Fibroblast of lung (primary cell): ENCODE measurements at places on chromosomes 7 and 10.
A peak's percentile ranks its signal among the peaks of the same experiment; 100 is the strongest.

DNA sequence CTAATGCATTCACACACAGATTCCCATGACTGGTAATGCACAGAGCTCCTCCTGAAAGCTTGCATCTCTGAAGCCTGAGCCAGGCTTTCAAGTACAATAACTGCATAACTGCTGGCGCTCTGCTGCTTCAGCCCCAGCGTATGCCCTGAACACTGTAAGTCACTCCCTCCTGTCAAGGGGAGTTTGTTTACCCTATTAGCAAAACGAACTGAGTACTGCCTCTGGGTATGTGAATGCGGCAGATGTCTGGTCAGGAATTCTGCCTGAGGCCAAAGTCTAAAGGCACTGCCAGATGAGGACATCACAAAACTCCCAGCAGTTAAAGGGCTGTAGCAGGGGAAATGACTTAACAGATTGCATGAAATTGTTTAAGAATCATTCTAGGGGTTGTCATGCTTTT lies 97.7 kb downstream of the NRCAM start:
- DNase-seq = peak; percentile 90

- no peak for DNase-seq
These were observed 8.9 kb downstream of the LDB1 start for GRCh38 chr10:102111276-102111675.

- DNase-seq = no peak
These were observed 990.1 kb downstream of the CNTNAP2 start for GRCh38 chr7:147106746-147107145.

DNA sequence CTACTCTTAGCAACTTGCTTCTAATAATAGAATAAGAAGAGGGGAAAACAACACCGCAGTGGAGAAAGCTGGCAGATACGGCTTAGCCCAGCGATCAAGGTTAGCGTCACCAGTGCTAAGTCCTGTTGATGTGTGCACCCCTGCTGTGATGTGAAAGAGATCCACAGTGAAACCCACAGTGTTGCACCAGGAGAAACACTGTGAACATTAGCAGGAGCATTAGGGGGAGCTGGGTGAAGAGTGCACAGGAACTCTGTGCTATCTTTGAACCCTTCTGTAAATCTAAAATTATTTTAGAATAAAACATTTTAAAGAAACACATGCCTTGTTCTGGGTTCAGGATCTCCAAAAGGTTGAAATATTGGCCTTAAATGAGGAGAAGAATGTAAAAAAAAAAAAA lies 154.1 kb upstream of the UNC5B start:
- no peak for DNase-seq

- DNase-seq = peak; percentile 70
These were observed 82.2 kb downstream of the PARD3 start for GRCh38 chr10:34732926-34733325.

DNA sequence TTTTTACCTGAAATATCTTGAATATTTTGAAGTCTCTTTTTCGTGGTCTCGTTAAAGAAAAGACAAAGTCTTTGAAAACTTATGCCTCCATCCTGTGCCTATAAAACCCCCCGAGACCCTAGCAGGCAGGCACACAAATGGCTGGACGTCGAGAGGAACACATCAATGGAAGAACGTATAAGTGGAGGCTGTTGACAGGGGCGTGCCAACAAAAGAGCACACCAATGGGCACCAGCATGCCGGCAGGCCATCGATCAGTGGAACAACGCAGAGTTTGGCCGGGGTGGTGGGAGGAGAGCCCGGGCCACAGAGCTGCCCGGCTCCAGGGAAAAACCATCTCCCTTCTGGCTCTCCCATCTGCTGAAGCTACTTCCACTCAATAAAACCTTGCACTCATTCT lies 24.7 kb downstream of the ENKUR start:
- DNase-seq = no peak

DNA sequence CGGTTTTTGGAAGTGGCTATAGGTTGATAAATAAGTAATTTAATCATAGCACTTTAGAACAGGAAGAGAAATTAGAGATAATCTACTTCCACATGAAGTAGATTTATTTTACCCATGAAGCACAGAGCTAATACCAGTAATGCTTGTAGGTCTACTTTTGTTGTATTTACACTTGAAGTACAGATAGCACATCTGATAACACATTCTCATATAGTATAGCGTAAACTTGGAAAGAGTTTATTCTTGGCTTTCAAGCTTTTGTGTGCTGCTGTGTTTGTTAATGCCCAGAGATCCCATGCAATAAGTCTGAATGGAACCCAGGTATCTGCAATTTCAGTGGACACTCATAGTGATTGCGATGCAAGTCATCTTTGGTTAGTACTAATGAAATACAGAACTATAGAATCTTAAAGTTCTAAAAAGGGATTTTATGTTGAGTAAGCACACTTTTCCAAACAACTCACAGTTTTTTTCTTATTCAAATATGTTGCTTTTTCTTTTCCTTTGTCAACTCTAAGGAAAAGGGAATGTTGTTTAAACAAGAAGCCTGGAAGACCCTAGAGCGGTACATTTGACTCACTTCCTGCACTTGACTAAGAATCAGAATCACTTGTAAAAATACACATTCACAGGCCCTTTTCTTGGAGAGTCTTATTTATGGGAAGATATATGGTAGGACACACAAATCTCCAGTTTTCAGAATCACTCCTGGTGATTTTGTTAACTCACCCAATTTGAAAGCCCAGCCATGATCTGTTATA lies 105.8 kb downstream of the GNAI1 start:
- peak; percentile 23 for DNase-seq

DNA sequence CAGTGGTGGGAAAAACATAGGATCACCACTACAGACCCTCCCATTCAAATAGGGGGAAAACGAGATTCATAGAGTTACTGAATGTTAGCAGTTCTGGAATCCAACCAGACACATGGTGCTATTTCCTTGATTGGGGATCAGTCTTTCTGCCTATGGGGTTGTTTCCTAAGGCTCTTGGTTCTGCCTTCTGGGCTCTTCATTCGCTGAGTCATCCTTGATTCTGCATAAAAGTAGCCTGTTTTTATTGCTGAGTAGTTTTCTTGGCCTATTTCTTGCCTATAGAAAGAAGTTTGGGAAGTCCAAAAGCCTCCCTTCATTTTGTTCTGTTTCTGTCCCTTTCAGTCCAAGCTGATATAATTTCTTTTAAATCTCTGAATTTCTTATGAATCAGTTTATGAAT lies 99.3 kb upstream of the OIT3 start:
- peak; percentile 41 for DNase-seq

DNA sequence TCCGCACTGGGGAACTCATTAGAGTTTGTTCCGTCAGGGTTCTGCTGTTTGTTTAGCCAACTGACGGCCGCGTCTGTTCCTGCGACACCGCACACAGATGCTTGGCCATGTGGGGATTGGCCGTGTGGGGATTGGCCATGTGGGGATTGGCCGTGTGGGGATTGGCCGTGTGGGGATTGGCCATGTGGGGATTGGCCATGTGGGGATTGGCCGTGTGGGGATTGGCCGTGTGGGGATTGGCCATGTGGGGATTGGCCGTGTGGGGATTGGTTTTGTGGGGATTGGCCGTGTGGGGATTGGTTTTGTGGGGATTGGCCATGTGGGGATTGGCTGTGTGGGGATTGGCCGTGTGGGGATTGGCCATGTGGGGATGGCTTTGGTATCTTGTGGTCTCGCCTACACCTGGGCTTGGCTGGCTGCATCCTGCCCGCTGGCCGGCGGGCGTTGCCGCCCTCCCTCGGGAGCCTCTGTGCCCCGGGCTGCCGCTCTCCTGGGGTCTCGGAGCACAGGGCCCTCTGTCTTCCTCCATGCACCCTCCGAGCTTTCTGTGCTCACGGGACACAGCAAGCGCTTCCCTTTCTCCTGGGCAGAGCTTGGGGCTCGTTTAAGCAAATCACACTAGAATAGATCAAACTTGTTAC lies 62.5 kb downstream of the NKX6-2 start:
- no peak for DNase-seq

- no peak for DNase-seq
These were observed 19.8 kb upstream of the C10orf67 start for GRCh38 chr10:23364378-23364777.

- DNase-seq = peak; percentile 32
These were observed 34.7 kb downstream of the MRPS24 start for GRCh38 chr7:43834463-43835251.

DNA sequence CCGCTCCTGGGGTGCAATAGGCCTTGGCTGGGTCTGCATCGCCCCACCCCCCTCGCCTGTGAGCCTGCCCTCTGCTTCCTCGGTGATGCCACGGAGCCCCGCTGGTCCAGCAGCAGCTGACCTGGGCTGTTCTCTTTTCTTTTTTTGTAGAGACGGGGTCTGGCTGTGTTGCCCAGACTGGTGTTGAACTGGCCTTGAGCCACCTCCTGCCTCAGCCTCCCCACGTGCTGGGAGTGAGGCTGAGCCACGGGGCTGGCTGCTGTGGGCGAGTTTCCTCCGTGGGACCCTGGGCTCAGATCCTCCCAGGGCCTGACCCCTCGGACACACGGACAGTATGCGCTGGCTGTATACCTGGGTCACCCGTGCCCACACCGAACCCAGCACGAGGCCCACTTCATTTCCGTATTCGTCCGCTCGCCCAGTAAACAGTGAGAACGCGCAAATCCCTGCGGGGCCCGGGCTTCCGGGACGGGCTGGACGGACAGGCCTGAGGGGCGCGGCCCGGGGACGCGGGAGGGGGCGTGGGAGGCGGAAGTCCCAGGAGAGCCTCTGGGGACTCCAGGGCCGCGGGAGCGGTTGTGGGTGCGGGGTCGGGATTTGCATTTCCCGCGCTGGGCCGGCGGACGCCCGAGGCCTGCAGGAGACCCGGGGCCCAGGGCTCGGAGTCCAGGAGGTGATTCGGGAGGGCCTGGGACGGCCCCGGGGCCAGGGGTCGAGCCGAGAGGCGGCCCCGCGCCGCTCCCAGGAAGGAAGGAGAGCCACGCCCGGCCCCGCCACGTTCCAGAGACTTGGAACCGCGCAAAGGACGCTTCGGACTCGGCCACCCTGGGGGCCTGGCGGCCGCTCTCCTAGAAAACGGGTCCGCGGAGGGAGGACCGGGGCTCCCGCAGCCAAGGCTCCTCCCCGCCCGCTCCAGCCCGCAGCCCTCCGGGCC lies 57.7 kb upstream of the DNAJB6 start:
- peak; percentile 25 for DNase-seq

- no peak for DNase-seq
These were observed 42.9 kb downstream of the PTPRE start for GRCh38 chr10:127949831-127950230.

GRCh38 chr7:156003220-156004162 lies 191.2 kb upstream of the SHH start:
- no peak for DNase-seq

DNA sequence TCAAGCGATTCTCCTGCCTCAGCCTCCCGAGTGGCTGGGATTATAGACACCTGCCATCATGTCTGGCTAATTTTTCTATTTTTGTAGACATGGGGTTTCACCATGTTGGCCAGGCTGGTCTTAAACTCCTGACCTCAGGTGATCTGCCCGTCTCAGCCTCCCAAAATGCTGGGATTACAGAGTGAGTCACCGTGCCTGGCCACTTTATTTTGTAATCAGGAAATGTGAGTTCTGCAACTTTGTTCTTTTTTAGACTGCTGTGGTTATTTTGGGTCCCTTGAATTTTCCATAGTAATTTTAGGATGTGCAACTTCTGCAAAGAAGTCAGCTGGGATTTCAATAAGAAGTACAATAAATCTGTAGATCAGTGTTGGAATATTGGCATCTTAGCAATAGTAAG lies 96.8 kb downstream of the CYTH3 start:
- DNase-seq = peak; percentile 69

GRCh38 chr10:43314626-43315495 lies 48.0 kb upstream of the RASGEF1A start:
- DNase-seq = no peak

DNA sequence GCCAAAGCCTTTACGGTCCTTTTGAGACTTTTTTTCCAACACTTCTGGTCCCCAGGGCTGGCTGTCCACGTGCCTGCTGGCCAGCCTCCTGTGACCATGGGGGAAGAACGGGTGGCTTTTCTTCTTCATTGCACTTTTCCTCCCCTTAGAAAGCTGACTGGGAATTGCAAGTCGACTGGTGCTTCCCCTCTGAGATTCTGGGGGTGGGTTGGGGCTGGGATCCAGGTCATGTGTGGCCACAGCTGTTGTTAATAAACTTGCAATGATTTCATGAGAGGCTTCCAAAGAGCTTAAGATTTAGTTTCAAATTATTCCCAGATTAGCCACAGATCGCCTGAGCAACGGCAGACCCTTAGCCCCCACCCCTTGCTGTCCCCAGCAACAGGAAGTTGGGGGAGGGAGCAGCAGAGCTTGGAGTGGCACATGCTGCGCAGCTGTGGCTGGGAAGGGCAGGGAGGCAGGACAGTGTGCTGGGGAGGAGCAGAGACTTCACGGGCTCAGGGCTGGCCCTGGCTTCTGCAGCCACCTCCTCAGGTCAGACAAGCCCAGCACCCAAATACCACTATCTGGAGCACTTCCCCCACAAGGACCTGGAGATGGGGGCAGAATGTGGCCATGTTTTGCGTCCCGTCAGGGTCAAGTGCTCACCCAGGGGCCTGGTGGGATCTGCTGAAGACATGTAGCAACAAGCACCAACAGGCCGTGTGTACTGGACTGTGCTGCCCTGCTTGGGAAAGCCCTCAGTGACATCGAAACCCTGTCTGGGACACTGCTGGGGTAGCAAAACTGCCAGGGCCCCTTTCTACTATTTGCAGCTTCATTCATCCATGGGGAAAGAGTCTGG lies 147.1 kb downstream of the RNF216 start:
- DNase-seq = peak; percentile 89

- DNase-seq = peak; percentile 23
These were observed 67.5 kb downstream of the PARP12 start for GRCh38 chr7:139995017-139995915.

GRCh38 chr7:105164751-105165150 lies 150.7 kb downstream of the KMT2E start:
- DNase-seq = no peak

- peak; percentile 99 for DNase-seq
These were observed 22.9 kb upstream of the NANOS1 start for GRCh38 chr10:119006451-119007210.

- DNase-seq = no peak
These were observed 113.0 kb upstream of the DPP6 start for GRCh38 chr7:153939177-153939576.

GRCh38 chr10:44873160-44873559 lies 38.0 kb upstream of the TMEM72 start:
- DNase-seq = no peak

DNA sequence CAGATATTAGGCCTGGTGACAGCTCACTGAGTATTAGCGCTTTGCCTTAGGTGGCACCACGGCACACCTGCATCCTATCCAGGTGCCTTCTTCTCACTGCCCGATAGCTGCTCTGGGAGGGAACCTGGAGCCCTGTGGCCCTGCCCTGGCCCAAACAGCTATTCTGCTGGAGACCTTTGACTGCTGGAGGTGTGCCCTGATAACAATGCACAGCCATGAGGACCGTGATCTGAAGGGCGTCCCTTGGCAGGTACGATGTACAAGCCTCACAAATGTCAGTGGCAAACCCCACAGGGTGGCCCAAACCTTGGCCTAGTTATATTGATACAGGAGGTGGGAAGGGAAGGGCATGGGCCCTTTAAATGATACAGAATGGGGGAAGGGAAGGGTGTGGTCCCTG lies 259.5 kb downstream of the GRID1 start:
- DNase-seq = no peak

DNA sequence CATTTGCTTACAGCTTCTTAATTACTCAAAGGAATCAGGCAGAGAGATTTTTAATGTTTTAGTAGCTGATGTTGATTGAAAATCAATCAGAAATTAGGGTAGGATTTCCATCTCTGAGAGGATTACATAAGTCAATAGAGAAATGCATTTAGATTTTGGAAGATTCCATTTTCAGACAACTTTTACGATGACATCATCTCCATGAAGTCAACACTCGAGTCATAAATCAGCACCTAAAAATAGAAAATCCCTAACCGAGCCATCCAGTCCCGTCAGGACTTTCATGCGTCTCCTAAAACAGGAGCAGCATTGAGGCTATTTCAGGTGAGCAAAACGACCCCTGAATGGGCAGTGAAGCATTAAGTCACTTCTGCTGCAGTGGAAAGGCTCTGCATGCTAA lies 279.7 kb upstream of the RNF32 start:
- no peak for DNase-seq
